NCI-H2081 treated with DMSO at 0.1 percent for 48 hours (cell line): ENCODE measurements at places on chromosomes 16 and 17.

- DNase-seq, result no peak
Observed at GRCh38 chr17:49404361-49404760, 10.3 kb downstream of the PHB1 start.

- DNase-seq, result no peak
Observed at GRCh38 chr16:22300427-22301071, 3.3 kb downstream of the POLR3E start.

DNA sequence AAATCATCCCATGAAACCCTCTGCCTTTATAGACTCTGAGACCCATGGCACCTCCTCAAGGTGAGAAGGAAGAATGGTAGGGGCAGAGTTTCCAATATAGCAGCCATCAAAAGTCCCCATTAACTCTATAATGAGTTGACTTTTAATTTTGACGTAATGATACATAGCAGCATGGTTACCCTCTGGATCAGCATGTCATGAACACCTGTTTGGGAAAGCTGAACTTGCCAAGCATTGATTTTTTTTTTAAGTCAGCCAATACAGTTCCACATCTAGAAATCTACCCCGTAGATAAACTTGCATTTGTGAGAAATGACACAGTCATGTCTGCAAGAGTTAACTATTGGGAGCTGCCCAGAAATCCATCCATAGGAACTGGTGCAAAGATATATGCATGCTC lies 191.8 kb downstream of the TMEM114 start:
- no peak for DNase-seq

GRCh38 chr17:322006-322780 lies 30.4 kb downstream of the RPH3AL start:
- DNase-seq, result no peak

GRCh38 chr16:969508-970385 lies 1.0 kb downstream of the LMF1 start:
- no peak for DNase-seq
